ENCODE measurements at places on chromosomes 1 and 21. TPM values are rescaled to one million over a fixed set of nuclear protein-coding genes. Genes with fewer than 3 reads are reported as not detected.
A peak's percentile ranks its signal among the peaks of the same experiment; 100 is the strongest.

IGSF9 gene
- 2.0 TPM for total RNA-seq

GRCh38 chr1:78408810-78409209 is 82.0 kb upstream of the PTGFR start:
- no peak overlapping the region for H3K4me3 ChIP-seq
- H3K4me1 ChIP-seq = no peaks in the 10 kb centered on the region
- no peaks in the 10 kb centered on the region for H3K27me3 ChIP-seq

GRCh38 chr1:33070628-33071027 is 10.3 kb upstream of the AZIN2 start:
- DNase-seq = no peak
- H3K4me1 ChIP-seq = no peaks in the 10 kb centered on the region
- no peaks in the 10 kb centered on the region for H3K36me3 ChIP-seq

VPS26C gene
- 45.2 TPM for total RNA-seq

DNA sequence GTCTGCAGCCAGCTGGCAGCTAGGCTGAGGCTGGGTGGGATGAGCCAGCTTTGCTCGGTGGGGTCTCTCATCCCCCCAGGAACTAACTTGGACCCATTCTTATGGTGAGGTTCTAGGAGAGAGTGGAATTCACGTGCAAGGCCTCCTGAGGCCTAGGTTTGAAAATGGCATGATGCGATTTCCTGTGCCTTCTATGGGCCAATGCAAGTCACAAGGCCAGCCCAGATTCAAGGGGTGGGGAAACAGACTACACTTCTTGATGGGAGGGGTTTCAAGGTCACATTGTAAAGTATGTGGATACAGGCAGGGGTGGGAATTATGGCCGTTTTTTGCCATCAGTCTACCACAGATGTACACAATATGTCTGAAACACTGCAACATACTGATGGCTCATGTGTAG is 48.3 kb downstream of the HTR6 start:
- no peaks in the 10 kb centered on the region for H3K4me1 ChIP-seq
- no peak for DNase-seq
- H3K27ac ChIP-seq = no peak overlapping the region
- H3K27me3 ChIP-seq = no peaks in the 10 kb centered on the region

DNA sequence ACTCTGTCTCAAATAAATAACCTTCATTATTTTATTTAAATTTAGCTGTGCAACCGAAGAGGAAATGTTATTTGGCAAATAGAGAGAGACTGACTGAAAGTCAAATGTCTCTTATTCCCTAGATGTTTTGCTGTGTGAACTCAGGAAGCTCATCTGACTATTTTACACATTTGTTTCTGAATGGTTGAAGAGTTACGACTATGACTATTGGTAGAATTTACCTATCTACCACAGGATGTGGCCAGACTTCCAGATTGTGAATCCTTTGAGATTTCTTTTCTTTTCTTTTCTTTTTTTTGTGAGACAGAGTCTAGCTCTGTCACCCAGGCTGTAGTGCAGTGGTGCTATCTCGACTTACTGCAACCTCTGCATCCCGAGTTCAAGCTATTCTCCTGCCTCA is 5.3 kb upstream of the SDE2 start:
- H3K4me1 ChIP-seq = peaks cover 29% of the 10 kb centered on the region
- no peaks in the 10 kb centered on the region for H3K36me3 ChIP-seq
- no peak overlapping the region for H3K4me3 ChIP-seq
- DNase-seq = no peak
- H3K27me3 ChIP-seq = no peaks in the 10 kb centered on the region

- H3K27me3 ChIP-seq = no peaks in the 10 kb centered on the region
- DNase-seq = no peak
- no peak overlapping the region for H3K27ac ChIP-seq
- H3K4me1 ChIP-seq = peaks cover 12% of the 10 kb centered on the region
- no peak overlapping the region for H3K4me3 ChIP-seq
These were observed 37.1 kb upstream of the RAP1GAP start for GRCh38 chr1:21706151-21706835.

NBPF4 gene
- total RNA-seq = not detected

DNA sequence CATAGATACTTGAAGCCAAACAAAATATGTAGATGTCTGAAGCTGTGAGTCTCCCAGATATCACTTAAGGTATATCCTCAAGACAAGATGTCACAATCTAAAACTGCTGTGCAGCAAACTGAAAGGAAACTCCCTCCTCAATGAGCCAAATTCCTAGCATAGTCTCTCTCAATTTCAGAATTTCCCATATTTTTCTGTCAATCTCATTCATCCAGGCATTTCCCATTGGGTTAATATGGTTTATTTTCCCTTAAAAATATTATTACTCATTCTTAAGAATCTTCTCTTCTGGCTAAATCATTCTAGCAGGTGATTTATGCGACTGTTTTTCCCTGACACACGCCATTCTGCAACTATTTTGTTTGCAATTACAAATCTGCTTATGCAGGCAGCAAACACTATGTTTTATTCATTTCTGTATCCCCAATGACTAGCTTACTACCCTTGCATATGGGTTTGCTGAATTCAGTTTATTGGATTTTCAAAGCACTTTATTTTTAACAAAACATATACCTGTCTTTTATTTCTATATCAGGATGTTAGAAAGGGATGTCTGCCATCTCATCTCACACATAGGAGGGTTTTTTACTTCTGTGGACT is 69.9 kb downstream of the TNFSF4 start:
- no peak overlapping the region for H3K4me3 ChIP-seq
- H3K36me3 ChIP-seq = no peaks in the 10 kb centered on the region
- no peaks in the 10 kb centered on the region for H3K4me1 ChIP-seq
- no peaks in the 10 kb centered on the region for H3K27me3 ChIP-seq

KIF14 gene
- total RNA-seq = 0.41 TPM

DNA sequence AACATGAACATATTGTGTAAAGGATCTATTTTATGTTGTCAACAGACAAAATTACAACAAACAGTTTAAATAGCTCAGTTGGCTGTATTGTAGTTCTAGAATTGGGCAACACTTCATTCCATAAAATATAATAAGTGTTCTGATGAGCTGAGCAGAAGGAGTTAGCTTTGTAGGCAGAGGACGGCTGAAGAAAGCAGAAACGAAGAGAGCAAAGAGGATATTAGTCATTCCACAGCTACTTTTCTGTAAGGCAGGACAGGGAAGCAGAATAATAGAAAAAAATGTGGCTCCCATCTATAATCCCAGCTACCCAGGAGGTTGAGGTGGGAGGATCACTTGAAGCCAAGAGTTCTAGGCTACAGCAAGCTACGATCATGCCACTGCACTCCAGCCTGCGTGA is 20.2 kb upstream of the IVNS1ABP start:
- H3K4me1 ChIP-seq = no peaks in the 10 kb centered on the region
- no peak overlapping the region for H3K4me3 ChIP-seq
- H3K36me3 ChIP-seq = no peaks in the 10 kb centered on the region

DNA sequence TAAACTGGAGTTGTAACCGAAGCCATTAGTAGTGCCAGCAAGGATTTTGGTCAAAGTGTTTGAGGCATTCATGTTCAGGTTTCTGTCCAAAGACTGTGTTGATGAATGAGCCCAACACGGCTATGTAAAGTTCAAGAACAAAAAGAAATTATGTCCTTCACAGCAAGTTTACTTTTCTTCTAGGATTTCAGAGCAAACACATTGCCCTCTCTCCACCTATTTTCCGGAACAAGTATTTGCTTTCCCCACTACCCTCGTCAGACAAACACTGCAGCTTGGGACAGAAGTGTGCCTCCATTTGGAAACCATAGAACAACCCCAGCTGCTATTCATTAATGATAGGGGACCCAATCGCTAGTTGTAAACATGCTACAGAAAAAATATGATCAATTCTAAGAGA is 151.4 kb upstream of the C1orf105 start:
- H3K36me3 ChIP-seq = no peaks in the 10 kb centered on the region
- no peak for DNase-seq
- H3K4me1 ChIP-seq = no peaks in the 10 kb centered on the region
- no peaks in the 10 kb centered on the region for H3K27me3 ChIP-seq

DNA sequence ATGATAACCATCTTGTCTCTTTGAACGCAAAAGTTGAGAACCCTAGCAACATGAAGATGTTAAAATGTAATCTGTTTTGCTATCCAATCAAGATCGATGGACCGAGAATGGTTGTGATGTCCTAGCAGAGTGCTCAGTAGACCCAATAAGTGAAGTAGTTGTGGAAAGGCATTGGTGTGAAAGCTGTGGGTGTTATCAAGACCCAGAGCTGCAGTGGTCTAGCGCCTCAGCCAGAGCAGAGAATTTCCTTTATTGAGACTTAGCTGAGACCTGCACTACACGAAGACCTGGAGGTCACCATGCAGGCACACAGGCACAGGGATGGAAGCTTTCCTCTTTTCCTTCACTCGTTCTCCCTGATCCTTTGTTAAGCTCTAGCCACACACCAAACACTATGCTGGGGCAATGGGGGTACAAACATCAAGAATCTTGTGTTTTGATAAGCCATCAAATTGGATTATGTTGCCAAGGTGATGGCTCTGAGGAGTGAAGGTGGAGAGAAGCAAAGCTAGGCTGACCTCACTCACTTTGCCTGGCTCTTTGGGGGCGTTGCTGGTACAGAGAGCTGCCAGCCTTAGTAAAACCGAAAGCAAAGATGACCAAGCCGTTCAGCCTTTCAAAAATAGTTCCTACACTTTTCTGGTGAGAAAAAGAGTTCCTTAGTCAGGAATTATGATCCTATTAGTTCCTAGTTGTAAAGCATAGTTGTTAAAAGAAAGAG is 24.1 kb downstream of the METTL13 start:
- H3K27me3 ChIP-seq = no peaks in the 10 kb centered on the region
- H3K36me3 ChIP-seq = no peaks in the 10 kb centered on the region
- no peaks in the 10 kb centered on the region for H3K4me1 ChIP-seq
- H3K27ac ChIP-seq = no peak overlapping the region
- H3K4me3 ChIP-seq = no peak overlapping the region

- no peak overlapping the region for H3K27ac ChIP-seq
- no peaks in the 10 kb centered on the region for H3K27me3 ChIP-seq
- no peak overlapping the region for H3K4me3 ChIP-seq
These were observed 133.3 kb upstream of the GPR52 start for GRCh38 chr1:174314433-174314832.

SPRR1A gene
- not detected for total RNA-seq

- H3K36me3 ChIP-seq = no peaks in the 10 kb centered on the region
- H3K4me3 ChIP-seq = peak overlapping the region; percentile 65
- peak overlapping the region; percentile 90 for H3K27ac ChIP-seq
- no peaks in the 10 kb centered on the region for H3K4me1 ChIP-seq
These were observed 781 bp downstream of the PROX1 start for GRCh38 chr1:213988507-213989001.

LYSMD1 gene
- 14.6 TPM for total RNA-seq

GRCh38 chr1:153567621-153568366 is 2.1 kb upstream of the S100A2 start:
- peak overlapping the region; percentile 84 for H3K27ac ChIP-seq
- no peak overlapping the region for H3K4me3 ChIP-seq
- DNase-seq = no peak
- H3K27me3 ChIP-seq = no peaks in the 10 kb centered on the region
- no peaks in the 10 kb centered on the region for H3K36me3 ChIP-seq

Measured in right atrium auricular region (tissue), 2 donors.